ENCODE measurements at places on chromosomes 7 and 10. TPM values are rescaled to one million over a fixed set of nuclear protein-coding genes. Genes with fewer than 3 reads are reported as not detected.

HYAL4 gene
- not detected for total RNA-seq

TBXAS1 gene
- 1.0 TPM for total RNA-seq

SPDYE9 gene
- not detected for total RNA-seq

DNA sequence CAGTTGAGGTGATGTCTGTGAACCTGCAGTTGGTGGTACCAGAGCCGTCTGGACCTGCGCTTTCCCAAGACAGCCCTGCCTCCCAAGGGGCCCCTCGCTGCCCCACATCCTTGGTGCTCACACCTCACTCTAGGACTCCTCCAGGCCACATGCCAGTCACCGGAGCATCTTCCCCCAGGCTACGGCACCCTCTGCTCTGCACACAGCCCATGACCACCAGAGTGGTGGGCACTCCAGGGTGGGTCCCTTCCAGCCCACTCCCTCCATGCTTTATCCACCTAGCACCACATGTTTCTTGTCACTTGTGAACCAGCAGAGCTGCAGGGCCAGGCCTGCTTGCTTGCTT, 183.7 kb upstream of the SH2B2 start:
- no peak for DNase-seq

DNA sequence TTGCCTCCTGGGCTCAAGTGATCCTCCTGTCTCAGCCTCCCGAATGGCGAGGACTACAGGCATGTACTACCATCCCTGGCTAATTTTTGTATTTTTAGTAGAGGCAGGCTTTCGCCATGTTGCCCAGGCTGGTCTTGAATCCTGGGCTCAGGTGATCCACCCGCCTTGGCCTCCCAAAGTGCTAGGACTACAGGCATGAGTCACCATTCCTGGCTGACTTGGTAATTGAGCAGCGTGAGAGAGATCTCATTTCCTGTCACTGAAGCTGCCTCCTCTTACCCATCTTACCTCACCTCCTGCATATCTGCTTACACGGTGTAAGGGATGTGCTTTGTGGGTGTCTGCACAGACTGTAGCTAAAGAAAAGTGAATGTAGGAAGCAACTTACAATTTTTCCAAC, 9.7 kb downstream of the IFIT3 start:
- DNase-seq = no peak

FFAR4 gene
- total RNA-seq = not detected

- DNase-seq = peak; percentile 78
Measured at GRCh38 chr7:22549051-22549450, 49.1 kb upstream of the STEAP1B start.

MALRD1 gene
- total RNA-seq = 0.42 TPM

SORBS1 gene
- total RNA-seq = 35.9 TPM

Data from GM23338 (cell line).